ENCODE measurements at places on chromosomes 11 and 22. TPM values are rescaled to one million over a fixed set of nuclear protein-coding genes. Genes with fewer than 3 reads are reported as not detected.

The OLFML1 gene
- total RNA-seq: not detected

DNA sequence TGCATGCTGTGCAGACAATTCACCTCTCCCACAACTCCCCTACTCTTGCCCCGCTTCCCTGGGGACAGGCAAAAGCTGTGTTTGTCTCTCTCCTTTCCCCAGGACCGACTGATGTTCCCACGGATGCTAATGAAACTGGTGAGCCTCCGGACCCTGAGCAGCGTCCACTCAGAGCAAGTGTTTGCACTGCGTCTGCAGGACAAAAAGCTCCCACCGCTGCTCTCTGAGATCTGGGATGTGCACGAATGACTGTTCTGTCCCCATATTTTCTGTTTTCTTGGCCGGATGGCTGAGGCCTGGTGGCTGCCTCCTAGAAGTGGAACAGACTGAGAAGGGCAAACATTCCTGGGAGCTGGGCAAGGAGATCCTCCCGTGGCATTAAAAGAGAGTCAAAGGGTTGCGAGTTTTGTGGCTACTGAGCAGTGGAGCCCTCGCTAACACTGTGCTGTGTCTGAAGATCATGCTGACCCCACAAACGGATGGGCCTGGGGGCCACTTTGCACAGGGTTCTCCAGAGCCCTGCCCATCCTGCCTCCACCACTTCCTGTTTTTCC is 1.4 kb upstream of the MADD start:
- H3K27me3 ChIP-seq: no peaks in the 10 kb centered on the region
- peak overlapping the region; percentile 91 for H3K4me3 ChIP-seq
- H3K27ac ChIP-seq: peak overlapping the region; percentile 8
- DNase-seq: no peak
- no peaks in the 10 kb centered on the region for H3K36me3 ChIP-seq

The MDK gene
- 407 TPM for total RNA-seq

- H3K4me1 ChIP-seq: no peaks in the 10 kb centered on the region
- no peak overlapping the region for H3K27ac ChIP-seq
- H3K36me3 ChIP-seq: no peaks in the 10 kb centered on the region
- DNase-seq: no peak
- peaks cover 2% of the 10 kb centered on the region for H3K27me3 ChIP-seq
- H3K4me3 ChIP-seq: no peak overlapping the region
Measured at GRCh38 chr11:44970293-44970692, 19.6 kb upstream of the TP53I11 start.

DNA sequence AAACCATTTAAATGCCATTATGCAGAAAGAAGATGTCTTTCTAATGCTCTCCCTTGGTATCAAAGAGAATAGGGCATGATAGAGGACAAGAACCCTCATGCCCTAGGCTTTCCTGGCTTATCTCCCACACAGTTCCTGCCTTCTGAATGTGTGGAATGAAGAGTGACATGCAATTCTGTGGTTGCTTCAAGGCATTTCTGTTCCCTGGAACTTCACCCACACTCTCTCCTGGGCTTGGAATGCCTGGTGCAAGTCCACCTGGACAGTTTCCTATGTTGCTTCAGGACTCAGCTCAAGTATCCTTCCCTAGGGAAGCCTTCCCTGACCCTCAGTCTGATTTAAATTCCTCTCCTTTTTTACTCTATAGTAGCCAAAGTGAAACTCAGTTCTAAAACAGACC is 53.8 kb upstream of the DRD2 start:
- H3K27me3 ChIP-seq: no peaks in the 10 kb centered on the region
- peaks cover 2% of the 10 kb centered on the region for H3K36me3 ChIP-seq
- no peaks in the 10 kb centered on the region for H3K4me1 ChIP-seq
- no peak overlapping the region for H3K4me3 ChIP-seq
- no peak for DNase-seq

- H3K4me3 ChIP-seq: no peak overlapping the region
- H3K4me1 ChIP-seq: no peaks in the 10 kb centered on the region
- H3K27ac ChIP-seq: no peak overlapping the region
- no peaks in the 10 kb centered on the region for H3K27me3 ChIP-seq
- no peaks in the 10 kb centered on the region for H3K36me3 ChIP-seq
Measured at GRCh38 chr11:92596596-92597317, 372.1 kb downstream of the FAT3 start.

DNA sequence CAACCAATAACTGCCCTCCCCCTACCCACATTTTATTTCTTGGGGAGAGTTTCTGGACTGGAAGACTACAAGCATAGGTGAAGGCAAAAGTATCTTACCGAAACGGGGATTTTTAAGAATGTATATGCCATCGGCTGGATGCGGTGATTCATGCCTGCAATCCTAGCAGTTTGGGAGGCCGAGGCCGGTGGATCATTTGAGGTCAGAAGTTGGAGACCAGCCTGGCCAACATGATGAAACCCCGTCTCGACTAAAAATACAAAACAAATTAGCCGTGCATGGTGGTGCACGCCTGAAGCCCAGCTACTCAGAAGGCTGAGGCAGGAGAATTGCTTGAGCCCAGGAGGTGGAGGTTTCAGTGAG is 20.8 kb upstream of the SLN start:
- H3K27me3 ChIP-seq: no peaks in the 10 kb centered on the region
- H3K27ac ChIP-seq: no peak overlapping the region
- H3K36me3 ChIP-seq: no peaks in the 10 kb centered on the region
- no peak overlapping the region for H3K4me3 ChIP-seq
- H3K4me1 ChIP-seq: no peaks in the 10 kb centered on the region

- H3K4me1 ChIP-seq: no peaks in the 10 kb centered on the region
- H3K27ac ChIP-seq: no peak overlapping the region
- H3K4me3 ChIP-seq: no peak overlapping the region
- DNase-seq: no peak
Measured at GRCh38 chr11:85875505-85875904, 20.3 kb downstream of the CCDC83 start.

GRCh38 chr11:126968915-126969314 is 31.7 kb downstream of the KIRREL3 start:
- H3K27ac ChIP-seq: no peak overlapping the region
- H3K27me3 ChIP-seq: no peaks in the 10 kb centered on the region
- DNase-seq: peak; percentile 83
- H3K36me3 ChIP-seq: peaks cover 3% of the 10 kb centered on the region
- no peak overlapping the region for H3K4me3 ChIP-seq
- no peaks in the 10 kb centered on the region for H3K4me1 ChIP-seq

The OR2AG1 gene
- not detected for total RNA-seq

GRCh38 chr22:35977136-35977535 is 51.5 kb downstream of the RBFOX2 start:
- DNase-seq: no peak
- peaks cover 5% of the 10 kb centered on the region for H3K36me3 ChIP-seq
- no peaks in the 10 kb centered on the region for H3K27me3 ChIP-seq
- H3K4me3 ChIP-seq: no peak overlapping the region
- no peak overlapping the region for H3K27ac ChIP-seq

DNA sequence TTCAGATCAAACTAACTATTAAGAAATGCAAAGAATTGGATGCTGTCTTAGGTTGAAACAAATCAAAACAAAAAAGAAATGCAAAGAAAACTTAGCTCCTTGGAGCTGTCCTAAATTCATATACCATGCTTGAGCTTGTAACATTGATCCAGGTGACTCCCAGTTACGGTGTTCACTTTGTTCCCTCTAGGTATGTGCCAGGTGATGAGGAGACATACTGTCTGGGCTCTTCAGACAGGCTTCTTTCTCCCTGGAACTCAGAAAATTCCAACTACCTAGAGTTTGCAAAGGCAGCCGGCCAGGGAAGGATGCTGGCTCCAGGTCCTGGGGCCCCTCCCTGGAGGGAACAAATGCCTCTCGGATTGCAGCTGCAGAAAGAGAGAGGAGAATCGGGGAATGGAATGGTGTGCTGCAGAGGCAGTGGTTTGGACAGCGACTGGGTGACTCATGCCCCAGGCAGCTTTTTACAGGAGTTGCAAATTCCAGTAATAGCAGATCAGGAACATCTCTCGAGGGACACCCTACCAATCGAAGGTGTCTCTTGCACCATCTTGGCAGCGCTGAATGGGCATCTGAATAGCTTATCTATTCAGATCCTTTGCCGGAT is 12.3 kb upstream of the ASPHD2 start:
- no peaks in the 10 kb centered on the region for H3K36me3 ChIP-seq
- H3K27me3 ChIP-seq: no peaks in the 10 kb centered on the region
- H3K4me1 ChIP-seq: peaks cover 7% of the 10 kb centered on the region
- no peak overlapping the region for H3K27ac ChIP-seq

DNA sequence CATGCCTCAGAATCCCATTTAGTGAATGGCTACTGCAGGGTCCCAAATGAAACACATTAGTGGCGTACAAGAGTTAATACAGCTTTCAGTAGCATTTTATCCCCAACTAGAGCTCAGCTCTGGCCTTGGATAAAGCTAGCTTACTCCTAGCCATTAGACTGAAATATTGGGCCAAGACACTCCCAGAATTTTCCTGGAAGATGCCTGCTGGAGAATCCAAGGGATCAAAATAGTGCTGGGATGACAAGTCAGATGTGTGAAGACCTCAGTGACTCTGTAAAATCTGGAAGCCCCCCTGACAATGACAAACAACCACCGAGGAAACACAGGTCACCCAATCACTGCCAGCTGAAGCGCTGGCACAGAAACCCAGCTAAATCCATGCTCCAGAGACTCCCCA is 303.1 kb upstream of the SORL1-AS1 start:
- no peaks in the 10 kb centered on the region for H3K27me3 ChIP-seq
- no peak overlapping the region for H3K27ac ChIP-seq
- H3K4me3 ChIP-seq: peak overlapping the region; percentile 38
- no peaks in the 10 kb centered on the region for H3K36me3 ChIP-seq

The TENM4 gene
- 4.3 TPM for total RNA-seq

The OR4D5 gene
- not detected for total RNA-seq

DNA sequence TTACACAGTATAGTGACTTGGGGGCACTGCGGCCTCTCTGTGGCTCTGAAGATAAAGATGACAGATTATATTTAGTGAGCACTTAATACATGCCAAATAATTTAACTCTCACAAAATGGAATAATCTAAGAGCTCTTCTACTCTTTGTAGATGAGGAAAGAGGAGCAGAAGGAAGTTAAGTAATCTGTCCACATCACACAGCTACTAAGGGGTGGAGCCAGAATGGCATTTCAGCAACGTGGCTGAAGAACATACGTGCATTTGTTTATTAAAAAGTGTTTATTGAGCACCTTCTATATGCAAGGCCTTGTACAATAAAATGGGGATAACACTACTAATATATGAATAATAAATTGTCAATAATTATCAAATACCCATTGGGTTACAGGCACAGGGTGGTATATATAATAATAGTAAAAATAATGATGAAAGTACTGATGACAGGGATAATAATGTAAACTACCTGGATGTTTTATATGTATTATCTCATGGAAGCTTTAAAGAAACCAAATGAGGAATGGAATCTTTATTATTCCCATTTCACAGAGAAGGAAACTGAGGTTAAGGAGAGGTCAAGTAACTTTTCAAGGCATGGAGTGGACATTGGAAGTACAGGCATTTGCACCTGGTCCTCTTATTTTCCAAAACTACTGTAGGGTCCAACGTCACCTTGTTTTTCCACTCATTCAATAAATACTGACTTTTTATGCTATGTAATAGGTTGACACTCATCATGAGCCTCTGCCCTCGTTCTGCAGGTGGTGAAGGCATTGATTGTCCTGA is 38.0 kb upstream of the IL17RA start:
- no peaks in the 10 kb centered on the region for H3K36me3 ChIP-seq
- H3K27ac ChIP-seq: no peak overlapping the region
- no peaks in the 10 kb centered on the region for H3K27me3 ChIP-seq
- H3K4me1 ChIP-seq: no peaks in the 10 kb centered on the region

DNA sequence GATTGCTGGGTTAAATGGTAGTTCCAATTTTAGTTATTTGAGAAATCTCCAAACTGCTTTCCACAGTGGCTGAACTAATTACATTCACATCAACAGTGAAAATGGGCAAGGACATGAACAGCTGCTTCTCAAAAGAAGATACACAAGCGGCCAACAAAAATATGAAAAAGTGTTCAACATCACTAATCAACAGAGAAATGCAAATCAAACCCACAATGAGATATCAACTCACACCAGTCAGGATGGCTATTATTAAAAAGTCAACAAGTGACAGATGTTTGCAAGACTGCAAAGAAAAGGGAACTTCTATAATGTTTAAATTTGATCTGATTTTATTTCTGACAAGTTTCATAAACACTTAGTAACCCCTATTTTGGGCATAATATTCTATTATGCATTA is 537.5 kb downstream of the DLG2 start:
- DNase-seq: no peak
- no peaks in the 10 kb centered on the region for H3K4me1 ChIP-seq
- H3K27me3 ChIP-seq: no peaks in the 10 kb centered on the region
- H3K4me3 ChIP-seq: no peak overlapping the region

The CNGA4 gene
- total RNA-seq: 0.20 TPM

DNA sequence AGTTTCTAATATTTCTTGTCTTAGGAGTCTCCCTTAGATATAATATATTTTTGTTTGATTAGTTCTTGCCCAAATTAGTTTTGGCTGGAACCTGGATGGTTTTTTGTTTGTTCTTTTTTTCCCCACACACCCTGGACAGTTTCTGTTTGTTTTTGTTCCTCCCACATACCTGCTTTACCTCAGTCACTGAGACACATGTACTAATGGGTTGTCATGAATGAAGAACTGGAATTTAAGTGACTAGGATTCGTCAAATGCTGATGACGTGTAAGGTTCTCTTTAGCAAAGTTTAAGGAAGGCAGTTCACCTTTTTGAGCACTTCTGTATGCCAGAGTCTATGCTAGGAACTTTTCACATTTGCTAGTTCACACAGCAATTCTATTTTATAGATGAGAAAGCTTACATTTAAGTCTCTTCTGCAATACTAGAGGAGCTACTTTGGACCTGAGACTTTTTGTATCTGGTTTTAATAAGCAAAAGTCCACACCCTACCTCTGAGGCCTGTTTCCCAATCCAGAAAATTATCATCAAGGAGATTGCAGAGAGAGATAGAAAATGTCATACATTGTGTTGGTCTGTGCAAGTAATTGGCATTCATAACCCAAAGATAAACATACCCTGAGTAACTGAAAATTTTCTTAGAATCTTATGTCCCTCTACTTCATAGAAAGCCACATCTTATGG is 86.7 kb upstream of the RAB1B start:
- H3K27ac ChIP-seq: no peak overlapping the region
- no peaks in the 10 kb centered on the region for H3K27me3 ChIP-seq
- no peak overlapping the region for H3K4me3 ChIP-seq
- no peaks in the 10 kb centered on the region for H3K4me1 ChIP-seq
- no peaks in the 10 kb centered on the region for H3K36me3 ChIP-seq
- DNase-seq: no peak

The SMIM35 gene
- not detected for total RNA-seq

- no peak overlapping the region for H3K4me3 ChIP-seq
- peaks cover 7% of the 10 kb centered on the region for H3K36me3 ChIP-seq
- no peak overlapping the region for H3K27ac ChIP-seq
- no peak for DNase-seq
Measured at GRCh38 chr11:93512949-93513667, 30.1 kb downstream of the SMCO4 start.

- peak overlapping the region; percentile 97 for H3K27ac ChIP-seq
- H3K27me3 ChIP-seq: no peaks in the 10 kb centered on the region
- peaks cover 12% of the 10 kb centered on the region for H3K36me3 ChIP-seq
Measured at GRCh38 chr22:36368359-36368983, 19.3 kb downstream of the MYH9 start.

- H3K27me3 ChIP-seq: peaks cover 4% of the 10 kb centered on the region
- no peak overlapping the region for H3K4me3 ChIP-seq
- no peaks in the 10 kb centered on the region for H3K4me1 ChIP-seq
- peaks cover 44% of the 10 kb centered on the region for H3K36me3 ChIP-seq
- no peak overlapping the region for H3K27ac ChIP-seq
Measured at GRCh38 chr11:836274-836673, 3.5 kb downstream of the CD151 start.

GRCh38 chr11:9263840-9264315 is 1.3 kb downstream of the DENND5A start:
- H3K27me3 ChIP-seq: no peaks in the 10 kb centered on the region
- no peak for DNase-seq
- H3K4me1 ChIP-seq: peaks cover 5% of the 10 kb centered on the region

The THAP7 gene
- 24.6 TPM for total RNA-seq

GRCh38 chr11:5923794-5924193 is 18.3 kb upstream of the OR56A3 start:
- DNase-seq: no peak
- H3K27ac ChIP-seq: no peak overlapping the region
- no peaks in the 10 kb centered on the region for H3K27me3 ChIP-seq
- H3K4me1 ChIP-seq: no peaks in the 10 kb centered on the region
